Activated CD8-positive, alpha-beta memory T cell treated with anti-CD3 and anti-CD28 coated beads for 1 hour (primary cell): ENCODE measurements at places on chromosomes 4 and X.

DNA sequence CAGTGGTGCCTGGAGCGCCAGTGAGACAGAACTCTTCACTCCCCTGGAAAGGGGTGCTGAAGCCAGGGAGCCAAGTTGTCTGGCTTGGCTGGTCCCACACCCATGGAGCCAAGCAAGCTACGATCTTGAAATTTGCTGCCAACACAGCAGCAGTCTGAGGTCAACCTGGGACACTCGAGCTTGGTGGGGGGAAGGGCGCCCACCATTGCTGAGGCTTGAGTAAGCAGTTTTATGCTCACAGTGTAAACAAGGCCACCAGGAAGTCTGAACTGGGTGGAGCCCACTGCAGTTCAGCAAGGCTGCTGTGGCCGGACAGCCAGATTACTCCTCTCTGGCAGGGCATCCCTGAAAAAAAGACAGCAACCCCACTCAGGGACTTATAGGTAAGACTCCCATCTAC, 149.5 kb downstream of the EDA2R start:
- no peak for DNase-seq

DNA sequence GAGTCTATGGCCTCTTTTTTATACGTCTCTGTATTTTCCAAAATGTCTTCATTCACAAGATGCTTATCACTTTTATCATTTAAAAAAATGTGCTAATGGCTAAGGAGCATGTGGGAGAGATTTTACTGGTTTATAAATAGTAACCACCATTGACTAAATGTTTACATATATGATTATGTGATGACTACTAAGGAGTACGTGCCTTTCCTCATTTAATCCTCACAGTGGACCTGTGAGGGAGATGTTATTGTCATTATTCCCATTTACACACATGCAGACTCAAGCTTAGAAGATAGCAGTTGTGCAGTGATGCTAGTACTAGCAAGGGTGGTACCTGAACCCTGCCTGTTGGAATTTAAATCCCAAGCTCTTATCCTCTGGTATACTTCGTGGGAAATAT, 2.4 kb downstream of the SRD5A3 start:
- DNase-seq: no peak

- no peak for DNase-seq
Observed at GRCh38 chrX:786441-786881, 155.9 kb downstream of the SHOX start.

DNA sequence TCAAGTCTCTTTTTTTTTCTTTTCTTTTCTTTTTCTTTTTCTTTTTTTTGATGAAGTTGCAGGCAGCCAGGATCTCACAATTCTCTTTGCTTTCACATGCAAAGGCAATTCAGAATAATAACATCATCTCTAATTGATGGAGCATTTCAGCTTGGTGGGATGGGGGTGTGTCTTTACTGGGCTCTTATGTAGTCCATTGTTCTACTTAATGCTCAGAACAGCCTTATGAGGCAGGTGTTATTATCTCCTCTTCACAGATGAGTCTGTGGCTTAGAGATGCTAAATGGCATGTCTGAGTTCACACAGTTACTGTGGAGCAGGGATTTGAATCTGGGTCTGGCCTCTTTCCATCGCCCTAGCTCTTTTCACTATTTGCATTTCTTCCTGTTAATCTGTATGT, 70.2 kb downstream of the TRPC5 start:
- DNase-seq: no peak

- DNase-seq: no peak
Observed at GRCh38 chr4:187128976-187129375, 405.3 kb upstream of the FAT1 start.

DNA sequence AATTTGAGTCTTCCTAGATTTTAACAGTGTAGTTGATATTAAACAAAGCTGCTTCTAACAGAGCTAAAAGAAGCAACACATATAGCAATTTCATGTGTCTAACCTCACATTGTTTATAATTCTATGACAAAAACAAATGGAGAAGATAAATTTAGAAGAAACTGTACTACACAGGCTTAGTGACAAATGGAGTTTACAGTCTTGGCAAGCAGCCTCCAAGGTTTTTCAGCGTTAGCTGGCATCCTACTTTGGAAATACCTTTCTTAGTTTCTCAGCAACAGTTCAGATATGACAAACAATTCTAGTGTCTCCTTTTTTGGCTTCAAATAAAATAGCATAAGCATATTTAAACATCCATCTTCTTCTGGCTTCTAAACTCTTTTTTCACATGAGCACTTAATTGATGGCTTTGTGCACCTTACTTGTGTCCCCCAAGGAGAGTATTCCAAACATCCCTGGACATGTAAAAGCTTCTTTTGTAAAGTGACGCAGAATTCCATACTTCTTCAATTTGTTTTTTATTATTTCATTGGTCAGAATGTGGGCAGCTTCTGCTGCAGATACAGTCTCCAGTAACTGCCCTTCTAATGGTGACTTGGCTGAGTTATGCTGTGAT, 249.8 kb downstream of the ANTXR2 start:
- DNase-seq: no peak

GRCh38 chrX:87706134-87706533, 188.5 kb downstream of the KLHL4 start:
- DNase-seq: no peak

- no peak for DNase-seq
Observed at GRCh38 chrX:148567229-148567628, 66.8 kb downstream of the AFF2 start.

DNA sequence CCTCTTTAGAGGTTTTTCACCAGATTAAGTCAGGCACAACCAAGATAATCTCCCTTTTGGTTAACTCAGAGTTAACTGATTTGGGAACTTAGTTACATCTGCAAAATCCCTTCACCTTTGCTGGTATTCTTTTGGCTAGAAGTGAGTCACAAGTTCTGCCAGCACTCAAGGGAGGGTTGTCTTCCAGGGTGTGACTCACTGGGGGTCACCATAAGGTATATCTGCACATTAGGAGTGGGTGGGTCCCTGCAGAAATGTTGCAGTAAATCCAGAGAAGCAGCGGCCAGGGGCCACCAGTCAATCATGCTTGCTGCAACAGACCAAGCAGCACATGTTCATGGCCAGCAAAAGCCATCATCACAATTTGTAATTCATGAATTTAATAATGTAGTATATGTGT, 59.8 kb upstream of the MAML3 start:
- no peak for DNase-seq

- DNase-seq: no peak
Observed at GRCh38 chrX:106932492-106932923, 12.3 kb downstream of the CLDN2 start.

DNA sequence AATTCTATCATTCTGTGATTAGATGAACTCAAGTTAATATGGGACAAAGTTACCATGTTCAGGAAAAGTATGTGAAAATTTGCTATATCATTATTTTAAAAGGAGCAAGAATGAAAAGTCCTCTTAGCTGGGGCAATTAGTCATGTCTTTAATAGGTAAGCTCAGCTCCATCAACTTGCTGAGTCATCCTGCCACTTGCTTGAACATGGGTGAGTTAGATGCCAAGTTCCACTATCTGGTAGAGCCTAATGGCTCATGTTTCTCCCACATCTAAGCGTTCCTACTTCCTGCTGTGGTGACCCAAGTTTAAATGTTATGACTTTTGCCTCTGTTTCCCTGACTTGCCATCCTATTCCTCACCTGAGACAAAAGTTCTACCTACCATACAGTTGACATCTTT, 276.8 kb downstream of the ZNF674 start:
- DNase-seq: no peak

GRCh38 chr4:66451741-66452140, 781.5 kb upstream of the EPHA5 start:
- no peak for DNase-seq

- DNase-seq: no peak
Observed at GRCh38 chr4:38084877-38085711, 124.9 kb downstream of the PTTG2 start.

- DNase-seq: no peak
Observed at GRCh38 chr4:119207051-119207450, 5.5 kb upstream of the USP53 start.

DNA sequence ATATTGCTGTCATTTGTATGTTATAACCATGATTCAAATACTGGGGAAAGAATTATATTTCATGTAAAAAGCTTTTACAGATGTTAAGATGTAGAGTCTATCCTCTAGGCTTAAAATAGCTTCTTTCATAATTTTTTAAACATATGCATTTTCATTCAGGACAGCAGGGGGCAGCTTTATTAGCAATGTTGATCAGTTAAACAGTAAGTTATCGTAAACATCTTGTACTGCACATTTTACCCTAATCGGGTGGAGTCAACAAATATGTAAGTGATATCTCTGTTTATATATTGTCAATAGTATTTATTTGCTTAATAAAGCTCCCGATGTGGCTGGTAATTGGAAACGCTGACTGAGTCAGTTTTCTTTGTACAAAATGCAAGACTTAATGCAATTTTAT, 142.5 kb upstream of the MED14 start:
- no peak for DNase-seq
